SW 1271 (cell line): ENCODE measurements at places on chromosomes 11 and 22.

DNA sequence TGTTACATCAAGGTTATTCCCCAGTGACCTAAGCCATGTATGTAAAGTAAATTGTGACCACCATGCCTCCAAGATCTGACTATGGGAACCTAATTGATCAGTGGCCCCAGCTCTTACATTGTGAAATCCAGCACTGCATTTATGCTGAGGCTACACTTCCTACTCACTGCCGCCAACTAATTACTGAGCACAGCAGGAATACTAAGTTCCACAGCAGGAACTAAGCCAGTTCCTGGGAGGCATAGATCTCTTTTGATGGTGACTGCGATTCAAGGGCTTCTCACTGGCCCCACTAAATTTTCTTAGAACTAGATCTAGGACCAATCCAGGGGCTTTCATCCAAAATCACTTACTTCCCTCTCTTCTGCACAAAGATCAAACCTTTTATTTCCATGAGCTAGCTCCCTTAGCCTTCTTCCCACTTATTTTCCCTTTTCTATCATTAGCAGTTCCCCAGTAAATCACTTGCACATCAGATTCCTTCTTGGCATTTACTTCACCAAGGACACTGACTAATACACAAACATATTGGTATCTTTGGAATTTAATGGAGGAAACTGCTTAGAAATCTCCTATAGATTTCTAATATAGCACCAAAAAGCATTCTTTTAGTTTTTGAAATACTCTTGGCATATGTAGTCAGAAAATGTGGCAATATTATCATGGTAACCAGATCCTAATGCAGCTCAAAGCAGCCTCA, 46.0 kb downstream of the CNTN5 start:
- DNase-seq, result no peak

DNA sequence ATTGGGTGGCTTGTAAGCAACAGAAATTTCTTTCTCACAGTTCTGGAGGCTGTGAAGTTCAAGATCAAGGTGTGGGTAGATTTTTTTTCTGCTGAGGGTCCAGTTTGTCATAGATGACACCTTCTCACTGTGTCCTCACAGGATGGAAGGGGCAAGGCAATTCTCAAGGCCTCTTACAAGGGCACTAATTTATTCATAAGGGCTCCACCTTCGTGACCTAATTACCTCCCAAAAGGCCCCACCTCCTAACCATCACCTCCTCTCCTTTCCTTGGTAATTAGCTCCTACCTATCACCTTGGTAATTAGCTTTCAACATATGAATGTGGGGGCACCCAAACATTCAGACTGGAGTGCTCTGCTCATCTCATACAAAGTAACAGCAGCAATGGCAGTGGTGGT, 92.3 kb upstream of the CD44 start:
- DNase-seq, result no peak

DNA sequence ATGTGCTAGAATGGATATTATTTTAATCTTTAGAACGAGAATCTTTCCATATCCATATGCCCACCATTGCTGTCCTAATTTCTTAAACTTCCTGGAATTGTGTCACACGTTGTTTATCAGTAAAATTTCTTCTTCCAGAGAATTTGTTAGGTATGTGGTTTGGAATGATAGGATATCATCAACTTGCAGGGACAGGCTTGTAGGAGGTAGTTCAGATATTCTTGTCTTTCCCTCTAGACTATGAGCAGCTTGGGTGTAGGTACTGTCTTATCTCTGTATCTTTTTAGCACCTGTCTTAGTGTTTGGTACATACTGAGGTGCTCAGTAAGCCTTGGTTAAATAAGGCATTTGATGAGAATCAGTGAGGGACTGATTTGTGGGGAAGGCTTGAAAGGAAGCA, 3.4 kb downstream of the CTNND1 start:
- no peak for DNase-seq

DNA sequence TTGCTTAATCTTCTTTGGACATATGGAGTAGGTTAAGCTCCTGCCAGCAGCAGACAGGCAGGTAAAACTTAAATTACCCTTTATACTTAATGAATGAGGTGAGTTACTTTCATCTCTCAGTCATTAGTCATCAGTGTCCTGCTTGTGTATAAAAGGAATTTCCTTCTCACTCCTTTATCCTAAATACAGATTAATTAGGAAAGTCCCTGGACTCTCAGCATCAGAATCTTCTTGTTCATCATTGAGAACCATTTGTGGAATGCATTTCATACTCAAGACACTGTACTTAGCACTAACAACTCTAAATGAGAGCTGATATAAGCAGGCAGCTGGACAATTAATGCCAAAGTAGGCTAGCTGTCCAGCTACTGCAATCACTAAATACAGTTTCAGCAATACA, 630.4 kb downstream of the METTL15 start:
- no peak for DNase-seq

- DNase-seq, result no peak
Observed at GRCh38 chr11:18271206-18271605, 5.1 kb downstream of the SAA1 start.

GRCh38 chr11:65791719-65792213, 4.9 kb downstream of the OVOL1 start:
- DNase-seq, result no peak

- no peak for DNase-seq
Observed at GRCh38 chr22:32226326-32227104, 21.6 kb upstream of the RFPL2 start.

DNA sequence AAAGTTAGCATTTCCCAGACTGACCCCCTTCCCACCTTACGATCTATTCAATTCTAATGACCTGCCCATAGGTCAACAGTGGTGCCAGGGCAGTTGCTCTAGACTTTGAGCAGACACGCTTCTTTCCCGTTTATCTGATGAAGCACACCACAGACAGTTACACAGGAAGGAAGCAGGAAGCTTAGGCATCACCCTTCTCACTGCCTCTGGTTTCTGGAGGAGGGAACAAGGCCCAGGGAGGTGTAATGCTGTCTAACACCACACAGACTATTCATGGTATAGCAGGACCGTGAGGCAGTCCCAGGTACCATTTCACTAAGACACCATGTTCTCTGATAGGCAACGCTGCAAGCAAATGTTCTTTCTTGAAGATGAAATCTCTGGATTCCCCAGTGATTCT, 279.4 kb downstream of the NTM start:
- no peak for DNase-seq

- peak; percentile 7 for DNase-seq
Observed at GRCh38 chr11:117523680-117524079, 196.0 kb downstream of the CEP164 start.

- no peak for DNase-seq
Observed at GRCh38 chr11:34105957-34106504, 602 bp downstream of the NAT10 start.

DNA sequence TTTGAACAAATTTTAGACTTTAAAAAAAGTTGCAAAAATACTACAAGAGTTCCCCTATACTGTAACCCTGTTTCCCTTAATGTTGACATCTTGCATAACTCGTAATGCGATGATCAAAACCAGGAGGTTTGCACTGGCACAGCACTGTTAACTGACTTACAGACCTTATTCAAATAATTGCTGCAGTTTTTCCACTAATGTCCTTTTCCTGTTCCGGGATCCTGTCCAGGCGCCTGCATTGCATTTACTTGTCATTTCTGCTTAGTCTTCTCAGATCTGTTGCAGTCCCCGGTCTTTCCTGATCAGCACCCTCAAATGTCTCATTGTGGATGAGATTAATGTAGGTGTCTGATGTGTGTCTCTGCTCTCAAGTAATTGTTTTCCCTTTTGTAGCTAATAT, 32.0 kb downstream of the APLP2 start:
- no peak for DNase-seq

- DNase-seq, result no peak
Observed at GRCh38 chr11:75072582-75072981, 24.1 kb downstream of the OR2AT4 start.

GRCh38 chr22:19871845-19872778, 17.4 kb upstream of the GNB1L start:
- DNase-seq, result no peak

- DNase-seq, result no peak
Observed at GRCh38 chr11:84607975-84608836, 1018.9 kb downstream of the DLG2 start.

GRCh38 chr11:54930930-54931329, 224.3 kb downstream of the OR4A5 start:
- no peak for DNase-seq

- no peak for DNase-seq
Observed at GRCh38 chr22:47206666-47207218, 444.3 kb downstream of the TBC1D22A start.

DNA sequence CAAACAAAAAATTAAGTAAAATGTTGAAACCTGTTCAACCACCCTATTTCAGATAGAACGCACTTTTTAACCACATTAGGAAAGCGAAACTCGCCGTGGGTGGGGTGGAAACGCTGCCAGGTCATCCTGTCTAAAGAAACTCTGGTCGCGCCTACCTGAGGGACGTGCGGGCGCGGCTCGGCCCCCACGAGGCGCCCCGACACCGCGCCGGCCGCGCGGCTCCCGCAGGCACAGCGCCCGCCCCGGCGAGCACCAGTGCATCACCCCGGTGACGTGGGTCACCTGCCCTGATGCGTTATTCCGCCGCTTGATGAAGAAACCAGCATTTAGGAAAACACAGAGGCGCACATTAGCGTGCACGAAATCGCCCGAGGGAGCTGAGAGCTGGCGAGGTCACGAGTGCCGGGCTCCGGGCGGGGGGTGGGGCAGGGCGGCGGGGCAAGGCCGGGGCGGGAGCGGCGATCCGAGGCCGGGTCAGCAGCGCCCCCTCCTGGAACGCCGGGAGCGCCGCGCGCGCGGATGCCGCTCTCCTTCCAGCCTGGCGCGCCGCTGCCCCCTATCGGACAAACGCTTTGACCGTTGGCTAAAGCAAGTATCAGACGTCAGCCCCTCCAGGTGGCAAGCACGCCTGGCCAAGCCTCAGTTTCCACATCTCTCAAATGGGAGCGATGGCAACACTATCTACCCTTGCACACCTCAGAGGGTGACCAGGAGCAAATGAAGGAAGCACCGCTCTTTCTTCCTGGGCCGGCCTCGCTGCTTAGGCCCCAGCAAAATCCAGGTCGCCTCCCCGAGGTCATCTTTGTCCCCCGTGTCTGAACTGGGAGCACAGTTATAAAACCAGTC, 15.7 kb upstream of the SNX32 start:
- peak; percentile 45 for DNase-seq

DNA sequence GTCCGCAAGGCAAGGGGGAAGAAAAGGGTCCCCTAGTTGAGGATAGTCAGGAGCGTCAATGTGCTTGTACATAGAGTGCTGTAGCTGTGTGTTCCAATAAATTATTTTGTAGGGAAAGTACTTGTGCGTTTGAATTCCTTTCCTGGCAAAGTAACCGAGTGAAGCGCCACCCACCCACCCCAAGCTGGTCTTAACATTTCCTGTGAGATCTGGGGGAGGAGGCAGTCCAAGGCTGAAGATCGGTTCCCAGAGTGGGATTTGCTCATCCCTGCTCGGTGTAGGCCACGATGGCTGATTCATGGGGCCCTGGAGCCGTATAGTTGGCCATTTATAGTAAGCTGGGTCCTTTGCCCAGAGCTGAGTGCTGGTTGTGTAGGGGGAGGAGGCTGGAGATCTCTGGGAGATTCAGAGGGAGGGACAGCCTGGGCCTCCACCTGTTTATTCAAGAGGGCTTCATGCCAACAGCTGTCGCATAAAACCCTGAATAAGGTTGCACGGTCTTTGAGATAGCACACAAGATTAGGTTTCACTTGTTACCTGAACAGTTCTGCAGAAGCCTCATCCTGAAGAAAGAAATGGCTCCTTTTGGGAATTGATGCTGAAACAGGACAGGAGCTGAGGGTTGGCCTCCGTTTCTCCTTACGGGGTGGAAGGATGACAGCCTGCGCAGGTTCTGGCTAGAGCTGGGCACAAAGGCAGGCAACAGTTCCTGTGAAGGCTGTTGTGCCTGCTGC, 2.4 kb downstream of the ATF4 start:
- peak; percentile 46 for DNase-seq

DNA sequence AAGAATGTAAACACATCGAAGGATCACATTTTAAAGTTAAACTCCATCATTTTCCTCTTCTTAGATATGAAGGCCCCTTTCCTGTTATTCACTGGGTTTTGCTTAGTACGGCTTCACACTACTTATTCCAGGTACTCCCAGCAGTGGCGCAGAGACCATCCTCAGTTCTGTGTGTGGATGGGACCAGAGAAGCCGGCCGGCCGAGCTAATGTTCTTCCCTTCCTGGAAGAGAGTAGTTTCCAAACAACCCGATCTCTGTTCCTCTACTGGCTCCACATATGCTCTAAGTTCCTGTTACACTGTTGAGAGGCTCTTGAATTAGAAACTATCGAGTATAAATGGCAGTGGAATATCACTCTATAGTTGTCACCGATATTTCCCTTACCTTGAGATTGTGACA, 684 bp upstream of the NFRKB start:
- DNase-seq, result no peak

- DNase-seq, result no peak
Observed at GRCh38 chr11:128471138-128471661, 116.2 kb downstream of the ETS1 start.

DNA sequence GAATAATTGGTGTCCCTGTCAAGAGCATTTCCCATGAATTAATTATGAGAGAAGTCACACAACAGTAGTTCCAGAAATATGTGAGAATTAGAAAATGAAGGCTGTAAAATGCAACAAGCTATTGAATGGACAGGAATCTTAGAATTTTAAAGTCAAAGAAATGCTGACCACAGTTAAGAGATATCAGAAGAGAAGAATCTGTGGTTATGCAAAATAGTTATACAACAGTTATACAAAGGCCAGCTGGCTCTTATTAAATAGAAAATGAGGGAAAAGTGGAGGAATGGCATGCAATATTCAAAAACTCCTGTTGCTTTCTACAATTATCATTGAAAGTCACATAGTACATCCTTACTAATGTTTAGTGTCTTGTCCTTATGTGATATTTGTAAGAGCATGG, 27.4 kb downstream of the CASP12 start:
- no peak for DNase-seq

GRCh38 chr11:63768237-63769041, at the start of gene ZFTA:
ZFTA (minus strand) TSS chr11:63768775; CDS start chr11:63768622, 153 bp downstream.
- DNase-seq, result no peak

DNA sequence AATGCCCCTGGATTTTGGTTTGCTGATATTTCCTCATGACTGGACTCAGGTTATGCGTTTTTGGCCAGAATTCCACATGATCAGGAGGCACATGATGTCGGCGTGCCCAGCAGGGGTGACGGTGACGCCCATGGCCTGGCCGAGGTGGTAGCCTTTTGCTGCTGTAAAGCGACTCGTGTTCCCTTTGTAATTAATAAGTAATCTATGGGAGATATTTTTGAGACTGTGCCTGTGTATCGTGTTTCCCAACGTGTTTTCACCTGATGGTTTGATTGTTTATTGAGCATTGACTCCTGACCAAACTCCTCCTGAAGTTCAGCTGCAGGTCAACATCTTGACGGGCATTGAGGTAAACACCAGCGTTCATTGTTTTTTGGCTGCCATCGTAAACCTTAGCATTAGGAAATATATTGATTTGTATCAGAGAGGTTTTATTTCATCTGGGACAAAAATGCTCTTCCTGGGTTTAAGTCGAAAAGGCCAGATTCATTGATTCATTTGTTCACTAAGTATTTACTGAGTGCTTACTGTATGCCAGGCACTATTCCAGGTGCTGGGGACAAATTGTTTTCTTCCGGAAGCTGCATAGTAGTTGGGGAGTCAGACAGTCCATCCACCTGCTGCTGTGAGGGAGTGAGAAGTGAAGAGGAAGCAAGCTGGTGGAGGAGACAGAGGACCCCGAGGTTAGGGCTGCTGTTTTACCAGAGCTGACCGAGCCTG, 23.6 kb downstream of the DCPS start:
- no peak for DNase-seq
